ENCODE measurements at places on chromosomes 1 and 21. TPM values are rescaled to one million over a fixed set of nuclear protein-coding genes. Genes with fewer than 3 reads are reported as not detected.

DNA sequence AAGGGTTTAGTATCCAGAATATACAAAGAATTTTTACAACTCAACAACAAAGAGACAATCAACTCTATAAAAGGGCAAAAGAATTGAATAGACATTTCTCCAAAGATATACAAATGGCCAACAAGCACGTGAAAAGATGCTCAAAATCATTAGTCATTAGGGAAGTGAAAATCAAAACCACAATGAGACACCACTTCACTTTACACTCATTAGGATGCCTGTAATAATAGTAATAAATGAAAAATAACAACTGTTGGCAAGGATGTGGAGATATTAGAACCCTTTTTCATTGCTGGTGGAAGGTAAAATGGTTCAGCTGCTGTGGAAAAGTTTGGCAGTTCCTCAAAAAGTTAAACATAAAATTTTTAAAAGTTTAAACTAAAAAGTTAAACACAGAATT, 7.0 kb upstream of the ABCD3 start:
- no peak for DNase-seq

GRCh38 chr1:117017648-117018047, 16.1 kb downstream of the CD101 start:
- no peak for DNase-seq

DNA sequence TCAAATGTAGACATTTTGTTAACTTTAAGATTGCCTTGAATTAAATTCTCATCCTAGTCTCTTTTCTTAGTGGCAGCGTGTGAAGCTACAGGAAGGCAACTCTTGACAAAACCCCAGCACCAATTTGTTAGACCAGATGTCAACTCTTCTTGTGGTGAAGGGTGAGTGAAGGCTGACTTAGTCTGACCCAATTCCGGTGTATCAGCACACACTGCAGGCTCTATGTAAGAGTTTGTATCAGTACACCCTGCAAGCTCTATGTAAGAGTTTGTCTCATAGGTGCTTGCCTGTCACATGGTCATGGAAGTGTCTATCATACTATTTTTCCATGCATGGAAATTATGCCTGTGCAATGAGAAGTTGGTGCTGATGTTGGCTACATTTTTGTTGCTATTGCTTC, 16.8 kb downstream of the CR2 start:
- DNase-seq, result no peak

- no peak for DNase-seq
These were observed 51.1 kb downstream of the GLIS1 start for GRCh38 chr1:53687901-53688300.

GRCh38 chr1:246142320-246142893, 364.7 kb downstream of the SMYD3 start:
- no peak for DNase-seq

DNA sequence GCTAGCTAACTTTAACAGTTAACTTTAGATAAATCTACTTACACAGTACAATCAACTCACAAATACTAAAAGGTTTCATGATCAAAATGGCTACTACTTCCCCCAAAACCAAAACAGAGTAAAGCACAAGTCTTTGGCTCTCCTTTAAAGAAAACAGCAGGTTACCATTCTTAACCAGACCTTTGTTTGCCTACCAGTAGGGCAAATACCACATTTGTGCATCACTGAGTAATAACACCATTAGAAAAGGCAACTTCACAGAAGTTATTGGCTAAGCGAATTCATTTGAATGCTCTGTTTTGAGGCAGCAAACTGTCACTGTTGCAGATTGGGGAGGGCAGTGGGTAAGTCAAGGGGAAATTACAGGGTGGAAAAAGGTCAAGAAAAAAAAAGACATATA, 17.3 kb upstream of the SERPINC1 start:
- no peak for DNase-seq

DNA sequence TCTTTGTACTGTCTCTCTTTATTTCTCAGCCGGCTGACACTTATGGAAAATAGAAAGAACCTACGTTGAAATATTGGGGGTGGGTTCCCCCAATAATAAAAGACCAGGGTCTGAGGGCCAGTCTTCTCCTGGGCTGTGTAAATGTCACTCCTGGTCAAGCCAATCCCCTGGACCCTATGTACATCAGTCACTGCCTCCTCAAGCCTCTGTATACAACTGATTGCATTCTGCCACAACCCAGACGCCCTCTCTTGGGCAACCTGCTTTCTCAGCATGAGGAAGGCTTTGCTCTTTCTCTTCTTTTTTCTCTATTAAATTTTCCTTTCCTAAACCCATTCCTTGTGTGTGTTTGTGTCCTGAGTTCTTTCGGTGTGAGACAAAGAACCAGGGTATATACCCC, 84.1 kb upstream of the SERBP1 start:
- no peak for DNase-seq

GRCh38 chr1:21801100-21801499, 11.0 kb upstream of the LDLRAD2 start:
- no peak for DNase-seq

GRCh38 chr1:248730507-248731335, 24.8 kb downstream of the LYPD8 start:
- no peak for DNase-seq

- DNase-seq, result no peak
These were observed 39.6 kb upstream of the PRSS38 start for GRCh38 chr1:227775841-227776240.

GRCh38 chr1:24898909-24899439, 31.1 kb downstream of the RUNX3 start:
- DNase-seq, result no peak

DNA sequence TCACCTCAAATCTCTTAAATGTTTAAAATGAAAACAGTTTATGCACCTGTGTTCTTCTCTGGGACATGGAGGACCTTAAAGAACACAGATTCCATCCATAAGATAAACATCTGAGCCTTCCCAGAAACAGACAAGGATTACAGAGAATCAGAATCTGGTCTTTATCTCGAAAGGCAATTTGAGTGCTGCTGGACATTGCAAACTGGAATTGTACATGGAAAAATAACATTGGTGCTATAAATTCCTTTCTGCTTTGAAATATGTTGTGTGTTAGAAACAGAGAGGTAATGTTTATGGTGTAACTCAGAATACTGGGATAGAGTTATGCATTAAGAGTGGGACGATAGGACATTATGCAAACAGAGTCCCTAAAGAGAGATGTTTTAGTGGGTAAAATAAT, 6.6 kb upstream of the DDR2 start:
- DNase-seq, result no peak

- peak; percentile 54 for DNase-seq
These were observed 2.3 kb downstream of the LYPLA2 start for GRCh38 chr1:23793018-23793781.

DNA sequence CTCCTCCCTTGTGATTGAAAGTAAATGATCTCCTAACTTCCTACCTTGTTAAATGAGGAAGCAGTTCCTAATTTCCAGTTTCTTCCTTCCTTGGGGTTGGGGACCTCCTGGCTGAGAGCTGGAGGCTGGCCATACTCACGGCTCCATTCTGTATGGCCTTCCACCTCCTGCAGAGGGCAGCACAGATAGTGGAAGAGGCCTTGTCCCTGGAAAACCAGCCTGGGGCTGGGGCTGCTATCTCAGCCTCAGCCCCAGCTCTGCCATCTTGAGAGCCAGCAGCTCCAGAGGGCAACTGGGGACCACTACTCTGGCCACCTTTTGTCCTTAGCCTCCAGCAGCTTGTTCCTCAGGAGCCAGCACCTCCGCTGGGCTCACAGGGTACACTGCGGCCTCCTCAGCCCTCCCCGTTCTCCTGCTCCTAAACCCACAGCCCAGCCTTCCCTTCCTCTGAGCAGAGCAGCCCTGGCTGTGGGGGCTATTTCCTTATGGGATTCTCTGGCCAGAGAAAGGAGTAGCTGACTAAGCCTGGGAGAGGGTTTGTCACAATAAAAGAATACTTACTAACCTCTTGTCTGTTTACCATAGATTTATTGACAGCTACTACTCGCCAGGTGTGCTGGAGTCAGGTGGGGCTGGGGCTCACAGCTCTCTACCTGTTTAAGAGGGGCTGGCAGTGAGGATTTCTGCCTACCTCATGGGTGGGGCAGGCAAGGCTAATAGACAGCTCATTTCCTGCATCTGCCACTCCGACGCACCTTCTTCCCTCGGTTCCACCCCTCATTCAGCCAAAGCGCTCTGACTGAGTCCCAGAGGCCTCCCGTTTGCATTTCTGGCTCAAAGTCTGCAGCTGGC, 6.3 kb downstream of the TMEM234 start:
- DNase-seq, result peak; percentile 44

CFAP74 gene
- not detected for total RNA-seq

GLUL gene
- 258 TPM for total RNA-seq

LIPI gene
- not detected for total RNA-seq

MYBPH gene
- total RNA-seq, result not detected

PYGO2 gene
- total RNA-seq, result 18.0 TPM

KRTAP19-3 gene
- not detected for total RNA-seq
